ENCODE measurements at places on chromosomes 5 and 9.

DNA sequence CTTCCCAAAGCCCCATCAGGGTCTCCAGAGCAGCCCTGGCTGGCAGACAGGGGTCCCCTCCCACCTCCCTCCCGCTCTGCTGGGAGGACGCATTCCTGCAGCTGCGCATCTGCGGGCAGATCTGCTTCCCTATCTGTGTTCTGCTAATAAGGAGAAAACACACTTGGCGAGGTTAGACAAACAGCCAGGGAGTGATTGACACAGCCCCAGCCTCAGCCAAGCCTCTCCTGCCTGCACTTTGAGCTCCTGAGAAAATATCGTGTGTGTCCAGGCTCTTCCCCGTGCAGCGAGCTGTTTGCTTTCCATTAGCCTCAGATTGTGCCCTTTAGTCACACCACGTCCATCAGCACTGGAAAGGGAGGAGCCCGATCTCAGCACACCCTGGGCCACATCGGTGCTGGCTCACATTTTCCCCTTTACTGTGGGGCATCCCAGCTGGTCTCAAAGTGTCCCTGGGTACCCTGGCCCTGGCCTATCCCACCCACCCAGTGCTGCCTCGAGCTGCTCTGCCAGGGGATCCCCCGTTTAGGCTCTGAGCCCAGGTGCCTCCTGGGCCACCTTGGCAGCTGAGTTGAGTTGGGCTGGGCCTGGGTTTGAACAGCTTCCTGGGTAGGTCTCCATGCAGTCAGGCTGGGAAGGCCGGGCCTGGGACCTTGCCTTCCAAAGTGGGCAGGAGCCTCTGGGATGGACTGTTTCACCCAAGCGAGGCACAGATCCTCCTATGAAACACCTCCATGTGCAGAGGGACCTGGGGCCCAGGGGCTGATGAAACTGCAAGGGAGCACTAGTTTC lies 61.1 kb downstream of the BARX1 start:
- DNase-seq: peak; percentile 9

GRCh38 chr9:2568689-2569088 lies 52.9 kb upstream of the VLDLR start:
- DNase-seq: no peak

DNA sequence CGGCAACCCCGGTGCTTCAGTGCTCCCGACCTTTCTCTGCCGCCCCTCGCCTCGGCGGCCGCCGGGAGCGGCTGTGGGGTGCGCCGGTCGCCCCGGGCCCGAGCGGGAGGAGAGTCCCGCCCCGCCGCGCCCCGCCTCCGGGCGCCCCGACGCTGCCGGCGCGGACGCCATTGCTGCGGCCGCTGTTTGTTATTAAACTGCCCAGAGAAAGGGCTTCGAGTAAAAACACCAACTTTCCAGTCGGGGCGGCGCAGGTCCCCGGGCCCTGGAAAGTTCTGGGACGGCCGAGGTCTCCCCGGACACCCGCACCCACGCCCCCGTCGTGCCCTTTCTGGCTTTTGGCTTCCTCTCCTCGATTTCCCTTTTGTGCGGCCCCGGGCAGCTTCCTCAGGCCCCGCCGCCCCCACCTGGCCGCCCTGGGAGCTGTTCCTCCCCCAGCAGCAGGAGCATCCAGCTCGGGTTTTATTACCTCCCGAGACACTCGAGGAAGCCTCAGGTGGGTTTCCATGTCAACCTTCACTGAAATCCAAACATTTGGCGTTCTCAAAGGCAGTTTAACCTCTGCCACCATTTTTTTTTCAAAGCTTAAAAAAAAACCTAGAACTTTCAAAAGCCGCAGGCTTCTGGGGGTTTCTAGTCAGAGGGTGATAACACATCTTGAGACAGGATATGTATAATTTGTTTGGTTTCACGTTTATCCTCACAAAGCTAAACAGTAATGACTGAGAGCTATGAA lies 334.4 kb downstream of the CWC27 start:
- DNase-seq: no peak

GRCh38 chr5:148477429-148477828 lies 93.7 kb downstream of the FBXO38 start:
- no peak for DNase-seq

- no peak for DNase-seq
Observed at GRCh38 chr5:156718985-156719384, 131.1 kb upstream of the PPP1R2B start.

- no peak for DNase-seq
Observed at GRCh38 chr9:88418715-88419540, 30.7 kb downstream of the SPIN1 start.

GRCh38 chr5:105207066-105207465 lies 1644.5 kb upstream of the NUDT12 start:
- no peak for DNase-seq

DNA sequence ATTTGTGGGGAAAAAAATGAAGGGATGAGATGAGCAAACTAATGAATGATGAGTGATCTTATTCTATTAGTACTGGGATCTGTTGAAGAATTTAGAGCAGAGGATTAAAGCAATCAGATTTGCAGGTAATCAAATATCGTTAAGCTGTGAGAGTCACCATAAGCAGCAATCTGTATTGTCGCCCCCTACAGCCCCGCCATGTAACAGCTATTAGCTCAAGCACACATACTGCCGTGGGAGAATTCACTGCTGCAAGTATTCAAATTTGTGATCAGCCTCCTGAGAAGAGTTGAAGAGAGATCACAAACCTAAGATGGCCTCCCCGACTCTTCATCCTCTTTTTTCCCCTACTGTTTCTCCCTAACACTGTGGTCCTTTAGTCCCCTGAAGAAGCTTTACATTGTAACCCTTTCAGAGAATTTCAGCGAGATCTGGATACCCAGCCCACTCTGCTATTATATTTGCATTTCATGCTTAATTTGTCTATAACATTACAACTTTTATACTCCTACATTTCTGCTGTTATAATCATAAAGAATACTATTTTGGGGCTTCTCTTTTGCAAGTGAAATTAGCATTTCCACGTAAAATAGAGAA lies 28.5 kb upstream of the PHF24 start:
- no peak for DNase-seq

- DNase-seq: no peak
Observed at GRCh38 chr9:34374905-34375552, 1.7 kb downstream of the MYORG start.

- DNase-seq: no peak
Observed at GRCh38 chr5:39501397-39501796, 76.6 kb upstream of the DAB2 start.

DNA sequence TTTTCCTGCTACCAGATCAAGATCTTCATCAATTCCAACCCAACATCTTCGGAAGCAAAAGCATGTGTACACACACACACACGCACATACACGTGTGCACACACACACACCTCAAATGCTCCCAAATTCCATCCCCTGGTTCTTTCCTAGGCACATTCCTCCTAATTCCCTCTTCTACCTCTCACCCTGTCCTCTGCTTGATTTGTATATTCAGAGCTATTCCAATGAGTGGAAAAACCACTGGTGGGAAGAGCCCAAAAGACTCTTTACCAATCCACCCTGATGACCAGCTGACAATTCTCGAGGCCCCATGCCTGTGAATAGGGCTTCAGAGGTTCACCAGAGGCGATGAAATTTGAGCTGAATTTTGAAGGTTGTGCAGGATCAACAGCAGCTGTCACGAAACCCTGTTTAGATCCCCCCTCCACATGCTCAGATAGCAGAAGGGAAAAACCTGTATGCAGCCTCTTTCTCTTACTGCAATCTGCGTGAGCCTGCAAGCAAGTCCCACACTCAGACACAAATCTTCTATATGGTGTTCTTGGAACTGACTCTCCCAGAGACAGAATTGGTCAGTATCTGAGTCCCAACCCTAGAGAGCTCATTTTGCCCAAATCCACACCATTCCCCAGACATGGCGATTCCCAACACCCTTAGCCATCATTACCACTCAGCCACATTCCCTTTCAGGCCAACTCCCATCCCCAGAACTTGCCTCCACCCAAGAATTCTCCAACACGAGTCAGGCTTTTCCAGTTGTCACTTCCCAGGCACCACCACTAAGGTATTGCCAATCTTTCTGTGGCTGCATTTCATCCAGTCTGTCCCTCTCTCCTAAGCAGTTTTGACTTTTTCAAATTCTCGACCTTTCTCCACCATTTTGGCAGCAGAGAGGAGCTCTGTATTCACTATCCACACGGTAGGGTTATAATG lies 4.3 kb upstream of the TRIO start:
- no peak for DNase-seq

- DNase-seq: no peak
Observed at GRCh38 chr9:126527109-126527825, 86.5 kb upstream of the LMX1B start.

- no peak for DNase-seq
Observed at GRCh38 chr9:113950195-113951031, 74.3 kb downstream of the ZNF618 start.

GRCh38 chr5:51488803-51489642 lies 105.8 kb downstream of the ISL1 start:
- DNase-seq: no peak

GRCh38 chr5:1065891-1066650 lies 45.8 kb downstream of the SLC12A7 start:
- DNase-seq: no peak

DNA sequence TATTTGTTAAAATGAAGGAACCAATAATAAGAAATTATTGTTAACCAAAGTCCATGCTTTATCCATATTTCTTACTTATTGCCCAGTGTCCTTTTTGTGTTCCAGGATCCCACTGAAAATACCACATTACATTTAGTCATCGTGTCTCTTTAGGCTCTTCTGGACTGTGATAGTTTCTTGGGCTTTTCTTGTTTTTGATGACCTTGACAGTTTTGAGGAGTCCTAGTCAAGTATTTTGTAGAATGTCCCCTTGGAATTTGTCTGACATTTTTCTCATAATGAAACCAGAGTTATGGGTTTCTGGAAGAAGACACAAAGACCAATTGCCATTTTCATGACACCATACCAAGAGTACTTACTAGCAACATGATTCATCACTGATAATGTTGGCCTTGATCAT lies 13.6 kb upstream of the COMMD10 start:
- DNase-seq: no peak

DNA sequence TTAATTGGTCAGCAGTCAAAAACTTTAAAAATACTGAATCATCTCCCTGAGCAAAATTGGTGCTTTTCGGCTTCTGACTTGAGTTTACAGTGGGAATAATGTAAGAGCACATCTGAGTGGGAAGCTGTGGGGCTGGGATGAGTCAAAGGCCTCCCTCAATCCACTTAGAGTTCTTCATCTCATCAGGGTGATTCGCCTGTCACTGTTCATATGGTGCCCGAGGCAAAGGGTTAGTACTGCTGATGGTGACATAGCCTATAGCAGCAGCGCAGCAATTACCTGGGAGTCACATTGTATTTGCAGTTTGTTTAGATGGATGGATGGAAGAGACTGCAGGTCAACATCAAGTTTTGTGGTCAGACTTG lies 113.8 kb upstream of the ZNF608 start:
- DNase-seq: no peak

Data from progenitor cell of endocrine pancreas (in vitro differentiated cells).